ENCODE measurements at places on chromosomes 6 and 20.

- DNase-seq, result no peak
These were observed 115.3 kb upstream of the SPACA1 start for GRCh38 chr6:87932361-87932760.

DNA sequence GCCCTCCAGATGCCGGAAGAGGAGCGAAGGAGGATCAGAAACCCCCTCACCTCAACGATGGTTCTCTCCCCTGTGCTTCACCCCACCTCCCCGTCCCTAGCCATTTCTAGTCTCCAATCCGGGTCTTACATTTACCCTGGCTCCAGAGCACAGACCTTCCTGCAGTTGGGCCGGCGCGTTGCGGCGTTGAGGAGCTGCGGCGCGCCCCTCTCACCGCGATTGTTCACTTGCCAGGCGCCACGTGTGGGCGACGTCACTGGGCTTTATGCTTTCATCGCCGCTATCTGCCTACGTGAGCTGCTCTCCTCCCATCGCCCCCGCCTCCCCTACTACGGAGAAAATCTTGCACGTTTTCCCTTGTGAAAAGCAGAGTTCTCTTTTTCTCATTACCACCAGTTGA is at the start of gene CRISP2:
Gene CRISP2, minus strand, starts transcription at position 198 of the 400 bp plus-strand sequence. CDS start 4,347 bp downstream, outside the sequence.
- no peak for DNase-seq

DNA sequence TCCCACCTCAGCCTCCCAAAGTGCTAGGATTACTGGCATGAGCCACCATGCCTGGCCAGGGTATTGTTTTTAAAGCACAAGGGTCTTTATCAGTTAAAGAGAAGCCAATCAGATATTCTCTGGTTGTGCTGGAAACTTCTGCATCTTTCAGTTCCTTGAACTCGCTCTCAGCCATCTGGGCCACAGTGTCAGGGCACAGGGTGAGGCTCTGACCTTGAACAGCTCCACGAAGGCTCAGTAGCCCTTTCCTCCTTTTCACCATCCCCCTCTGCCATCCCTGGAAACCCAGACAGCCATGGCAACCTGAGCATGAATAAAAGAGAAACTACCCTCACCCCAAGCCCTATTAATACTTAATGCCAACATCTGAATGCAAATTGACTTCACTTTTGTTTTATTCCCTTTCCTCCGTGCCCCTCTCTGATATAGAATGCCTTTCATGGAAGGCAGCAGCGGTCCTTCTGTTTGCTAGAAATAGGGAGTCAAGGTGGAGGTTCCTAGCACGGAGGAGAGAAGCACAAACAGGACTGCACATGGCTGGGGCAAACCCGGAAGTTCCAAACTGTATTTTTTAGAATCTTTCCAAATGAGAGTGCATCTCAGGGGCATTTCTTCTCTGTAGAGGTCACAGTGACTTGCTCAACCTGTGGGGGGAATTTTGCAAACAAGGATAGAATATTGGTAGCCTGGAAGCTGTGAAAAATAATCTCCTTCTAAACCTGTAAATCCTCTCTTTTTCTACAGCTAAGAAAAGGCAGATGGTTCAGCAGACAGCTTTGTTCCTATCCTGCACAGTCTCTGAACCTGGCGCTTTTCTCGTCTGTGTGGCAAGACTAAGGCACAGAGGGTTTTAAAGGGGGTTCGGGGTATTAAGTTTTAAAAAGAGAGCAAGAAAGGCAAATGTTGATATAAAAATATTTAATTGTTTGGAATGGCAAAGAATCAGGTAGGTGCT is 176.4 kb upstream of the RREB1 start:
- no peak for DNase-seq

GRCh38 chr20:36173451-36173933 is 19.0 kb downstream of the EPB41L1 start:
- no peak for DNase-seq

- no peak for DNase-seq
These were observed 70.2 kb downstream of the RCAN2 start for GRCh38 chr6:46420921-46421638.

DNA sequence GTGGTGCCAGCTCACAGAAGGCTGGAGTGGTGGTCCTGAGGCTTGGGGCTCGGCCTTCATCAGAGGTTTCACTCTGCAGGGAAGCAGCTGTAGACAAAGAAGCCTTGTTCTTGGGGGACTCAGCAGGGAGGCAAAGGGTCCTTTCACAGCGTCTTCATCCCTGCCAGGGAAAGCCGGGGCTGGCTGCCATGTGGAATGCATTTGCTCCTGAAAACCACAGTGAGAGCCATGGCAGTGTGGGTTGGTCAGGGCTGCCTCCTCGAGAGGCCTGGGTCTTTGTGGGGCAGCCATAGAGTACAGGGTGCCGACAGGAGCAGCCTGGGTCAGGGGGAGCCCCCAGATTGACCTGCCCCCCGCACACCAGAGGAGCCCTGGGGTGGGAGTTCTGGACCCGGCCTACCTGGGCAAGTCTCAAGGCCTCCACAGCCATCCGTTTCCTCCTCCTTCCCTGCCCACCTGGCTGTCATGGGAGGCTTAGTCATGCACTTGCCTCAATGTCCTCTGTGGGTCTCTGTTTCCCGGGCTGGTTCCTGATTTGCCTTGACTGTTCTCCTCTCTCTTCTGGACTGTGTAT is 144.0 kb downstream of the CDC5L start:
- DNase-seq, result no peak

DNA sequence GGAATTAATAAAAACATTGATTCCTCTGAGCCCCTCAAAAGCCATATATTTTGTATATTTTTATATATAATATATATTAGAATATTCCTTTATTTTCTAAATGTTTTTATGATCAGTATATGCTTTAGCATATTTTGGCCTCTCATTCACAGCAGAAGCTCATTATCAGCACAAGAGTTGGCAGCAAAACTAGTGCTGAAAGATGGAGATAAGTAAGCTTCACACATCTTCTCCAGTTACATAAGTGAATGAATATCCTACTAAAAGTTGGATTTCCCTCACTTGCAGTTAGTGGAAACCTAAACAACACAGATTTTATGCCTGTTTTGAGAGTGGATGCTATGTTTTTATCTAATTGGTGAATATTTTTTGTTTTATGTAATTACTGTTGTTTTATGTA is 1303.8 kb upstream of the ADGRB3 start:
- no peak for DNase-seq

- DNase-seq, result no peak
These were observed 51.4 kb upstream of the BLCAP start for GRCh38 chr20:37579106-37579505.

GRCh38 chr6:124671324-124671723 is 290.9 kb upstream of the RNF217 start:
- DNase-seq, result no peak

DNA sequence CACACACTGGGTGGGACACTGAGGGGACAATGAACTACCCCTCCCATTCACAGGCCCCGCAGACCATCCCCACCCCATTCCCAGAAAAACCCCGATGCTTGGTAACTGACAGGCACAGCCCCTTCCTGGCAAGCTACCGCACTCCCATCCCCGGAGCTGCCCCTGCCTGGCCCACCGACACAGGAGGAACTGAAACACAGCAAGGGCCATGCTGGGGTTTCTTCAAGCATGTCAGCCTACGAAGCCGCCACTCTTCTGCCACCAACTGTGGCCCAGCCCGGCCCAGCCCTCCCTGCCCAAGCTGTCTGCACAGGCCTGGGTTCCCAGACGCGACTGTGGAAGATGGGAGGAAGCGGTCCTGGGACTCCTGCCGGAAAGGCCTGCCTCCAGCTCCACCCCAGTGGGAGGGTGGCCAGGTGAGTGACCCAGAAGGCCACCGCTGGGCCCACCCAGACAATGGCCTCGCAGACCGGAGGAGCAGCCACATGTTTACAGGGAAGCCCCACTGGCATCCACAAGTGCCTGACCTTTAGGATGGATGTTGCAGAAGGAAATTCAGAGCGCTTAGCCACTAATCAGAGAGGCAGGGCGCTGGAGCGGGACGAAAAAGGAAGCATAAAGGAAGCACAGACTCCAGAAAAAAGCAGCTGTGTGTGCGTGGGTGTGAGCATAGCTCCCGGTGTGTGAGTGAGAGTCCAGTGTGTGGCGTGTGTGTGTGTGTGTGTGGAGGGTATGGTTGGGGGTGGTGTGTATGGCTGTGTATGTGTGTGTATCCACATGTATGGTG is 91.6 kb downstream of the PRND start:
- no peak for DNase-seq

GRCh38 chr20:50710492-50711063 is 19.2 kb upstream of the RIPOR3 start:
- DNase-seq, result peak; percentile 82

GRCh38 chr6:124066269-124066668 is 262.6 kb downstream of the NKAIN2 start:
- DNase-seq, result no peak

DNA sequence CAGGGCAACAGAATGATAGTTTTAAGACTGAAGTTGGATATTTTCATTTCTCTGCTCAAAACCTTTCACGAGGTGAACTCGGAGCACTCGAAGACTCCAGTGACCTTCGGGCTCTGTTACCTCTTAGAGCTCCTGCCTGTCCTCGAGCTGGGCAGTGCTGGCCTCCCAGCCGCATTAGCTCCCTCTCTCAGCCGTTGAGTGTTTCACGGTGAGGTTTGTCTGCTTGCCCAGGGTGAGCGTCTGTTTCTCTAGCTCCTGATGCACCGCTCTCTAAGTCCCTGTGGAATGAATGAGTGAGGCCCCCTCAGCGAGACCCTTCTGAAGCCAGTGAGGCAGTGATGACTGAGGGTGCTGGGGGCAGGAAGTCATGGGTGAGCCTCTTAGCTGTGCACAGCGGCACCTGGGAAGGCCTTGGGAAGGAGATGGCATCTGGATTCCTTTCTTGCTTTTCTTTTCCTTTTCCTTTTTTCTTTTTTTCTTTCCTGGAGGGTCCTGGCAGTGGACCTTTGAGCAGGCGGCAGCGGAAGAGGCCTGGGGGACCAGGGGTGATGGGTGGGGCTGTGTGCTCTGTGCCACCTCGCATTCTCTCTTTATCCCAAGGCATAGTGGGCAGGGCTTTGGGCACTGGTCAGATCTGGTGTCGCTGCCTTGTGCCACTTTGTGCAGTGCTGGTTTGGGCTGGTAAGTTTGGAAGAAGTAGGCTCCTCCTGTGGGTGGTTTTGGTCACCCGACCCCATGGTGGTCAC is 2.2 kb downstream of the PSMG4 start:
- no peak for DNase-seq

- DNase-seq, result no peak
These were observed 94.3 kb upstream of the NOX3 start for GRCh38 chr6:155549928-155550327.

- DNase-seq, result no peak
These were observed 296.8 kb downstream of the PREX1 start for GRCh38 chr20:48530957-48531356.

DNA sequence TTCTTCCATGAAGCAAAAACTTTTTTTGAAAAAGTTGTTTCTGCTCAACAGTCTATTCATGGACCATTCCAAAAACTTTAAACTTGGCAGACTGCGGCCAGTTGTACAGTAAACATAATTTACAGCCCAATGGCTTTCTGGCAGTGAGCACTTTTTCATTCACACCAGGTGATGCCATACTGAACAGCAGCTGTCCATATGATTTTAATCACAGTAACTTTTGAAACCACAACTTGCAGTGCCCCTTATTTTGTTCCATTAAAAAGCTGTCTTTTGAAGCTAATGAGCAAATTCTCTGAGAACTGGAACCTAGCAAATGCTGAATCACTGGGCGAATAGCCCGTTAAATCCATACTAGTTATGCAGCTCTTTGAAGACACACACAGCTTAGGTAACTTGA is 576.6 kb downstream of the PTPRT start:
- no peak for DNase-seq

DNA sequence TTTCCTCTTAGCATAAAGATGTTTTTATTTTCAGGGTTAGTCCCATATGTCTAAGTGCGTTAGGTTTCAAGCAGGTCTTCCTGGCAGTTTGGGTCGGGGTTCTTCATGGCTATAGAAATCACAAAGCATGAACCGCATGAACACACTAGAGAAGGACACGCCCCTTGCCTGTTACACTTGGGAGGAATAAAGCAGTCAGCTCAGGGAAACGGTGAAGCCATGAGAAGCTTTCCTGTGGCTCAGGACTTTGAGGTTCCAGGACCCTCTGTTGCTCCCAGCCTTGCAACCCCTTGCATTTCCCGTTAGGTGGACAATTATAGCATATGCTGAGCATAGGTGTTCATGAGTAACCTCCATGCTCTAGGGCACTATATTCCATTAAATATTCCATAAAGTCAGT is 96.7 kb downstream of the SYCP2 start:
- DNase-seq, result no peak

DNA sequence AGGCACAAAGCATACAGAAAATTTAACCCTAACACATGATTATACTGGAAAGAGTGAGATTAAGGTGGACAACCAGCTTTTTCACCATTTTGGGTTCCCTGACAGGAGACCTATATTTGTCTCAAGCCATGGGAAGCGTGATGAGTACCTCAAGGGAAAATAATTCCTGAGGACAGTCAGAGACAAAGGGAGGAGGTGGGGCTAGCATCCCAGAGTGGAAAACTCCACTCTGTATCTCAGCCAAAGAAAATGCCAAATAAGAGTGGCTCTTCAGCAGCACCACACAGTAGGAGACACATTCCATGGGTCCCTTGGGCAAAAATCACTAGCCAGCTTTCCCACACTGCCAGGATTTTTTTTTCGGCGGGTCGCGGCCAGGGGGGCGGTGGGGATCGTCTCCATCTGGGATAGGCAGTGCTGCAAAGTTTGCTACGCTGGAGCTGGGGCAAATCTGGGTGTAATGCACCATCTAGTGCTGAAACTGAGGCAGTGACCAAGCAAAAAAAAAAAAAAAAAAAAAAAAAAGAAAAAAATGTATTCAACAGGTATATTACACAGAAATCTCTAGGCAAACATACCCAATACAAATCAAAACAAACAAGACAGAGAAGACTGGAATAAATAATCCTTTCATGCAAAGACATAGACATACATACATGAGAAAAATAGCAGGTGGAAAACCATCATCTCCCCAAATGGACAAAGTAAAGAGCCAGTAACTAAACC is 77.3 kb upstream of the SLC35F1 start:
- no peak for DNase-seq

GRCh38 chr6:20061952-20062351 is 150.3 kb downstream of the MBOAT1 start:
- DNase-seq, result no peak

GRCh38 chr20:16505894-16506293 is 67.4 kb downstream of the KIF16B start:
- no peak for DNase-seq

DNA sequence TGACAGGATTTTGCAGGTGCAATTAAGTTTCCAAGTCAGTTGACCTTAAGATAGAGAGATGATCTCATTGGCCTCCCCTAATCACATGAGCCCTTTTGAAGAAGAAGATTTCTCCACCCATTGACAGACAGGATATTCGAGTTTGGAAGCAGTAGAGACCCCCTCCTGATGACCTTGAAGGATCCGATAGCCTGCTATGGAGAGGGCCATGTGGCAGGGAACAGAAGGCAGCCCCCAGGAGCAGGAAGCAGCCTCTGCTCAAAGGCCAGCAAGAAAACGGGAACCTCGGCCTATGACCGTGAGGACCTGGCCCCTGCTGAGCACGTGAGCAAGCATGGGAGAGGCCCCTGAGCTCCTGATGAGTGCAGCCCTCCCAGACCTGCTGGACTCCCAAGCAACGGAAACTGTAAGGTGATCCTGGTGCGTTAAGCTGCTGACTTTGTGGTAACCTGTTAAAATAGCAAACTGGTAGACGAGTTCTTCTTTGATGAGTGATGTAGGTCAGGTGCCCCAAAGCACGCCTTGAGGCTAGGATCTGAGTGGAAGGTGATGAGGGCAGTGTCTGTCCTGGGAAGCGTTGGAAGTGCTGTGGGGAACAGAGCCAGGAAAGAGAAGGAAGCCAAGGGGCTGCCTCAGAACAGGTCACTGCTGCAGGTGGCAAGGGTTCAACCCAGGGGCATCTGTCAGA is 18.5 kb upstream of the TUBB2A start:
- no peak for DNase-seq

GRCh38 chr6:115137910-115138309 is 795.1 kb upstream of the HS3ST5 start:
- DNase-seq, result no peak

- no peak for DNase-seq
These were observed 558.7 kb downstream of the LMBRD1 start for GRCh38 chr6:69238067-69238466.
